IMR-90 (cell line): ENCODE measurements at places on chromosomes 3 and 15. TPM values are rescaled to one million over a fixed set of nuclear protein-coding genes. Genes with fewer than 3 reads are reported as not detected.

Gene GPR27
- total RNA-seq: not detected in 2 replicates

Gene TUSC7
- total RNA-seq: not detected in 2 replicates

Gene VPS33B
- total RNA-seq: 7.5 and 9.0 TPM in 2 replicates

Gene KBTBD12
- total RNA-seq: not detected in 2 replicates
